ENCODE measurements at places on chromosomes 2 and 18.

DNA sequence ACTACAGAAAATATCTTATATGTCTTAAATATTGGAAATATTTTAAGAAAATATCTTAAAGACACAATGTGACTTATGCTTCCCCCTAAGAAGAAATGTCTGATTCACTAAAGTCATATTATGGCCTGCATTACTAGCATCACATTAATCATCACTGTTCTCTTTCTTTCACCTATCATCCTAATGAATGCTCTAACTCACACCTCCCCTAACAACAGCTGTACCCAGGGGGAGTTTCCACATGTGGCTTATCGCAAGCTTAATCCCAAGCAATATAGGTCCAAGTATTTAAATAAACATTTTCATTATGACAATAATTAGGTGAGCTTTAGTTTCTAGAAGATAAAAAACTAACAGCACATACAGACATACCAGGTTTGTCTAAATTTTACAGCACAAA lies 39.6 kb downstream of the REV1 start:
- no peak for DNase-seq

DNA sequence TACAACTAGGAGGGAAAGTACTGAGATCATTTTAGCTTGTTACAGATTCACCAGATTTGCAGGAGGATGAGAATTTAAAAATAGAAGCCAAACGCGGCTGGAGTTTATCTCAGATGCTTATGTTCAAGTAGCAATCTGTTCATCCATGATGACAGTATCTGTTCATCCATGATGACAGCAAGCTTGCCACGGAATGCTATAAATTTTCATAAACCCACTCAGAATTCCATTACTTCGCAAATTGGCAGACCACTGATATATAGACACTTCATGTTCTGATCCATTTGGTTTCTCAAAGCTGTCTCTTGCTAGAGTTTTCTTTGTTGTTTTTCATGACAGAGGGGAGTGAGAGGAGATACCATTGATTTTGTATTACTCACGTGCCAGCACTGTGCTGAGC lies 84.2 kb downstream of the GAREM1 start:
- no peak for DNase-seq

- no peak for DNase-seq
Measured at GRCh38 chr2:62013641-62014040, 108.2 kb downstream of the COMMD1 start.

DNA sequence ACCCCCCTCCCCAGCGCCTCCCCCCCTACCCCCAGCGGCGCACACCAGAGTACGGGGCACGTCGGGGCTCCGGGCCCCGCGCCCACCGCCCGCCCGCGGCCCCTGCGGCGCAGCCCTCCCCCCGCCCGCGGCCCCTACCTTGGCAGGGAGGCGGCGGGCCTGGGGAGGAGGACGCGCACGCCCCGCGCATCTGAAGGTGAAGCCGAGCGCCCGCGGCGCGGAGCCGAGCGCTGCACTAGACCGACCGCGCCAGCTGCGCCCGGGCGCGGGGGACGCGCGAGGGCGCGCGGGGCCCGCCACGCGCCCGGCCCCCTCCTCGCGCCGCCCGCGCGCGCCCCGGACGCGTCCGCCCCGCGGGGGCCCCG lies at the start of gene ZNF516:
ZNF516 (minus strand) TSS at position 237 of the 365 bp plus-strand sequence. CDS start 52,188 bp downstream, outside the sequence.
- peak; percentile 31 for DNase-seq

DNA sequence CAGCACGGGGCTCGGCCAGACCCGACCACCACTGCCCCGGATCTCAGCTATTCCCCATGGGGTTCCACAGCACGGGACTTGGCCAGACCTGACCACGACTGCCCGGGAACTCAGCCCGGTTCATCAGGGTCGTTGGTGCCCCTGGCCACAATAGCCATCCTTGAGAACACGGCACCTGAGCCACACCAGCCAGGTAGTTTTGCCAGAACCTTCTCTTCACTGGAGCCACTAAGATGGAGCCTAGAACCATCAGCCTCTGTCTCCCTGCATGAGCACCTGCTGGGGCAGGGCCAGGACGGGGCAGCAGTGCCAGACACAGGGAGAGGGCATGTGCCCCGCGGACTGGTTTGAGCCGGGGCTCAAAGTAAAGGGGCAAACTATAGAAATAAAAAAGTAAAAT lies 11.4 kb upstream of the KCNG2 start:
- DNase-seq: no peak

- DNase-seq: no peak
Measured at GRCh38 chr2:200695191-200695590, 109.4 kb downstream of the AOX1 start.

GRCh38 chr2:132422736-132423135 lies 6.1 kb downstream of the GPR39 start:
- DNase-seq: no peak

GRCh38 chr2:61714210-61714609 lies 139.7 kb downstream of the FAM161A start:
- no peak for DNase-seq

DNA sequence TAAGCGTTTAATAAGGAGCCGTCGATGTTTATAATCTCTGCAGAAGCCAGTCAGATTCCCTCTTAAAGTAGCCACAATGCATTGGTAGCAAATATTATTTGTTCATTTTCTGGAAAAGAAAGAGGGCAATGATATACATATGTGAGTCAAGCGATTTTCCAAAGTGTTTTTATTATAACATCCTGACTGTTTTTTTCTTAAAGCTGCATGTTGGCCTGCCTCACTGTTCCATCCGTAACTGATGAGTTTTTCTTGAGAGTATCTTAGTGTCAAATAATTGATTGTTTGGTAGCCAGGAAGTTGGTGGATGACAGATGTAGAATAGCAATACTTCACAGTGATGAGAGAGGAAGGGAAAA lies 3.7 kb downstream of the TSHZ1 start:
- no peak for DNase-seq

DNA sequence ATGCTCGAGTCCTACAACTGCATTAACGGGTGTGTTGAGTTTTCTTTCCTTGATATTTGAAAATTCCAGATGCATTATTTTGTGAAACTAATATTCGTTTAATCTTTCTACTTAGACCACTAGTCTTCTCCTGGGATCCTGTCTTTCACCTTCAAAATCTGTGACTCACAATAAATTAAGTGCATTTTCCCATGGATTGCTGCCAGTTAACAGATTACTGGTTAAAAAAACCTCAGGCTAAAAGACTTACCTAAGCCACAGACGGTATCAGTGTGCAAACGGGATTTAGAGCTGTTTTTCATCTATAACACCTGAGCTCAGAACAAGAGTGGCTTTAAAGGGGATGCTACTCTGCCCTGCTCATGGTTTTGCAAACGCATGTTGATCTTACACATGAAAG lies 10.2 kb downstream of the FECH start:
- no peak for DNase-seq

DNA sequence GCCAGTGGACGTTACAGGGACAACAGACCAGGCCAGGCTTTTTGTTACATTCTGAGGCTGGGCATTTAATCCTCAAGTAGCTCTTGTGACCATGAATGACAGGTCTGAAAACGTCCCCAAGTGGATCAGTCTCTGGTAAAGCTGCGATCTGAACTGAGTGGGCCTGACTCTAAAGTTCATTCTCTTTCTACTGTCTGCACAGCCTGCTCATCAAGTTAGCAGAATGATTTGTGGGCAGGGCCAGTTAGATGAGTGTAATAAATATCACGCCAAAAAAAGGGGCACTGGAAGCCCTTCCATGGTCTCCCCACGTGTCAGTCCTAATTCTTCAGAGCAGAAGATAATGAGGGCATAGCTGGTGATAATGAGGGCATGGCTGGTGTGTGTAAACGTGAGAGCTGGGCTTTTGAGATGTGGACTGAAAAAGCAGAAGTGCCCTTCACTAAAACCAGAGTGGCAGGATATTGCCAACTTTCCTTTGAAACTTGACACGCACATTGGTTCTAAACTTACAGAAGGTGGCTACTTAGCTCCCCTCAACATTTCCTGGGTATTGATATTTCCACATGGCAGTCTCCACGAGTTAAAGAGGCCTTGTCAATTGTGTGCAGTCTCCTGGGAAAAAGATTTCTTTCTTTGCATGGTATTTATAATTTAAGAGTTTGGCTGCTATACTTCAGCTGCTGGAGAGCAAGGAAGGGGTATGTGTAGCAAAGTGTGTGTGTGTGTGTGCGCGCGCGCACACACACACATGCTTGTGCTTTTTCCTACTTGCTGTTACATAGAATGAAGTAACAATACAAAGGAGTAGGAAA lies 72.7 kb upstream of the LYPD6B start:
- DNase-seq: no peak

GRCh38 chr18:44541781-44542180 lies 138.9 kb upstream of the SETBP1 start:
- no peak for DNase-seq

DNA sequence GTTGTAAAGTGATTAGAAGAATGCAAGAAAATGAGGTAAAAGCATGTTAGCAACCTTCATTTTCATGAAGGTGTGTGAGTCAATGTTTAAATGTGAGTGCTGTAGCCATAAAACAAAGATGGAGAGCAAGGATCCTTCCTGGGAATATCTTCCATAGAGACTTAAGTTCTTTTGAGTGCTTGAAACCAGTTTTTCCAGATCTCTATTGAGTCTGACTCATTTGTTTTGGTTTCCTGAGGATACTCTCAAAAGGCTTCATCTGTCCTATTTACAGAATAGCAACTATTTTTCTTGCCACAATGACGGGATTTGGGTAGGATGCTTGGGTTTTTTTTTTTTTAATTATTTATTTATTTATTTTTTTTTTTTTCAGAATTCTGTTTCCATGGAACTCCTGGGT lies 45.9 kb upstream of the ASB1 start:
- no peak for DNase-seq

DNA sequence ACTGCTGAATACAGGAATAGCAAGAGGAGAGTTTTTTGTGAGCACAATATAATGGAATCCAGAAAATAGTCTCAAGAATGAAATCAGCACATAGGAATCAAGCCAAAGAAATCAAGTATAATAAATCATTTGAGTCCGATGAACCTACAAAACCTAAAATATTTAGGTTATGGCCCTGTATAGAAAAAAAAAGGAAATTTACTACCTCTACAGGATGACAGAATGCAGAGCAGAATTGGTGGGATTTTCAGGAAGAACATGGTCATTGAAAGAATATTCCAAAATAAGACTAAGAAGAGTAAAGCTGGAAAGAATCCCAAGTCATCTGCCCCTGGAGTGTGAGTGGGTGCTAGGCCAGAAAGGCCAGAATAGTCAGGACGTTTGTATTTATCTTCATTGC lies 1041.2 kb upstream of the CDH2 start:
- DNase-seq: no peak

GRCh38 chr2:10378189-10378588 lies 69.9 kb downstream of the ODC1 start:
- DNase-seq: peak; percentile 60

DNA sequence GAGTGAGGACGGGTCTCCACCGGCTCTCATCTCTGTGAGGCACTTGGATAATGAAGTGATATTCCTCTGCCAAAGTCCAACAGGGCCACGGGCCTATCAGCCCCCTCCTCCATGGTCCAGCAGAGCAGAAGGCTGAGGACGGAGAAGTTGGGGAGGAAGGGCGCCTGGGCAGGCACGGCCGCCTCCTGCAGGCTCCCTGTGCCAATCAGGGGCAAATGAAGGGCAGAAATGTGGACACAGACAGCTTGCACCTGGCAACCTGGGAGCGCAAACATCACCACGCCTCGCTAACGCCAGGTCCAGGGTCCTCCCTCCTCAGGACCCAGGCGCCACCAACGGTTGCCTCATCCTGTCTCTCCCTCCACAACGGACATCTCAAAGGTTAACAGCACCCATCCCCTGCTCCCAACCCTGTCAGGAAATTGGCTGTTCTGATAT lies 24.3 kb downstream of the SMAD7 start:
- peak; percentile 85 for DNase-seq

- DNase-seq: no peak
Measured at GRCh38 chr2:112121682-112122254, 16.4 kb upstream of the FBLN7 start.

DNA sequence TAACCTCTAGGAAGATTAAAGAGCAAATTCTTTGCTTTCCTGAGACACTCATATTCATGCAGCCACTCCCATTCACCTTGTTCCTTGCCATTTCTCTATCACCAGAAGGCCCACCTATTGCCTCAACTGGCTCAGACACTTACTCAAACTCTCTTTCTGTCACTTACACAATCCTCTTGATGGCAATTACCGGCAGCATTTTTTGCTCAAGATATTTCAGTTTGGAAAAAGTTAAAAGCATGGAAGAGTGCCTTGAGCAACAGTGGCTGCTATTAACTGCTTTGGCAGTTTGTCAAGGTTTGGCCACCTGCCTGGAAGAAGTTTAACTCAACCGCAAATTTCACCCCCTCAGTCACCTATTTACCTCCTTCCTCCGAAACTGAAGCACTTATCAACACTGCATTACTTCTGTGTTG lies 1104.0 kb upstream of the PIK3C3 start:
- no peak for DNase-seq

DNA sequence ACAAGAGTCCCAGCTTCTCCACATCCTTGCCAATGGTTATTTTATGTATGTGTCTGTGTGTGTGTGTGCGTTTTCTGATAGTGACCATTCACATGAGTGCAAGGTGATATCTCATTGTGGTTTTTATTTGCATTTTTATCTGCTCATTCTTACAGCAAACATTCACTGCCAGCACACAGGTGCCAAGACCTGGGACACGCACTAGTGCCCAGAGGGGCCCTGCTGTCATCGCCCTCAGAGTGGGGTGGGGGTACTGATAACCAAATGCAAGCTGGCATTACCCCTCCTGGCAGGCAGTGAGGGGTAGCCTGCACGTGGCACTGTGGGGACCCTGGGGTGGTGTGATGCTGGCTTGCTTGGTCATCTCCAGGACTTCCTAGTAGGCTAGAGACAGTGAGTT lies 285.4 kb downstream of the LPIN1 start:
- no peak for DNase-seq

- no peak for DNase-seq
Measured at GRCh38 chr2:144350151-144350802, 169.6 kb downstream of the ZEB2 start.

DNA sequence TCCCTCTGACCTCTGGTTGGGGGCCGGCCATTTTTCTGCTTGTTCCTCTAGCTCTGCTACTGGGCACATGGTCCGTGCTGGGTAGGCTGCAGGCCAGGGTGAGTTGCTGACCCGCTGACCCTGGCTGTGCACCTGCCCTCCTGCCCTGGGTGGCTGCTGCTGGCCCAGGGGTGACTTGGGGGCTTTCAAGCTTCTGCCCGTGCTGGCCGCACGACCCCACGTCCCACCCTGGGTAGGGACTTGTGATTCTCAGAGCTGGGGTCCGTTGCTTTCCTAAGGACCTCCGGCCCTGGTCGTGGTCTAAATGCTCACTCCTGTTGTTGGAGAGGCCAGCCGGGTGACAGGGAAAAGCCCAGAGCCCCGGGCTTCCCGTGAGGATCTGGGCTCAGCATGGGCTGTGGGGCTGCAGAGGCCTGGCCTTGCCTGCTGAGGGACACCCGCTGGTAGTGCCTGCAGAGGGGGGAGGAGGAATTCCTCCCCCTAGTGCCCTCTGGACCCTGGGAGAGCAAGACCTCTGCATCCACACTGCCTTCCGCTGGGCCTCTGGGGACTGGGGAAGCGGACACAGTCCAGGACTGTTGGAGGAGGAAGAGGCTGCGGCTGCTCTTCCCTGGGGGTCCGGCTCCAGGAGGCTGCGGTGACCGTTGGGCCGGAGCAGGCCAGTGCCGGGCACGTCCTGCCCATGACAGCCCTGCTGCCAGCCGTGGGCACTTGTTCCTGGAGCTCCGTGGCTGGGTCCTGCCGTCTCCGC lies 6.3 kb upstream of the GAL3ST2 start:
- DNase-seq: no peak
